ENCODE measurements at places on chromosomes 13 and 19.

DNA sequence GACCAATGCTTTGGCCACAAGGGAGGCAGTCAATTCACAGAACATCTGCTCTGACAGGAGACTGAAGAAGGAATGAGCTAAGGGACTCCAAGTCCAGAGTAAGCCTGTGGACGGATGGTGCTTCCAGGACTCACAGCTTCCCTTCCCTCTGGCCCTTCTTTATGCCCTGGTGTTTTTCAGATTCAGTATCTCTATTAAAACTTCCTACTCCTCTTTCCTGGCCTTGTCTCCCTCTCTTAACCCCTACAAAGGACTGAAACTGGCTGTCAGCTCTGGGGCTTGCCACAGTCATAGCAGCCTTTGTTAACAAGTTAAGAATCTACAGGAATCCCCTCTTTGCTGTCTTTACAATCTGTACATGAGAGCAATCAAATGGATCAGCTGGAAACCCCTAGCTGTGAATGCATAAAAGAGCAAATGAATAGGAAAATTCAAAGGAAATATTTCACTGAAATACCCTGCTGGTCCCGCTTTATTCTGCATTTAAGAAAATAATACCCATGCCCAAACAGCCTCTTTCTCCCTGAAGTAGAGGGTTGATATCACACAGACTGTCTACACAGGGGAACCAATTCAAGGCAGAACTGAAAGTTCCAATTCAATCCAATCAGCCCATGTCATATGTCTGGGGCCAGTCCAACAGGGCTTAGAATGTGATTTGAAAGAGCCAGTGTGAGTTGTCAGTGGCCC, 192.3 kb downstream of the MZT1 start:
- no peak for DNase-seq

- no peak for DNase-seq
These were observed 143.6 kb downstream of the OXGR1 start for GRCh38 chr13:96850538-96851145.

GRCh38 chr13:97559981-97560380, 126.0 kb downstream of the RAP2A start:
- DNase-seq = no peak

- DNase-seq = no peak
These were observed 785.4 kb downstream of the UQCRFS1 start for GRCh38 chr19:28427376-28428083.

DNA sequence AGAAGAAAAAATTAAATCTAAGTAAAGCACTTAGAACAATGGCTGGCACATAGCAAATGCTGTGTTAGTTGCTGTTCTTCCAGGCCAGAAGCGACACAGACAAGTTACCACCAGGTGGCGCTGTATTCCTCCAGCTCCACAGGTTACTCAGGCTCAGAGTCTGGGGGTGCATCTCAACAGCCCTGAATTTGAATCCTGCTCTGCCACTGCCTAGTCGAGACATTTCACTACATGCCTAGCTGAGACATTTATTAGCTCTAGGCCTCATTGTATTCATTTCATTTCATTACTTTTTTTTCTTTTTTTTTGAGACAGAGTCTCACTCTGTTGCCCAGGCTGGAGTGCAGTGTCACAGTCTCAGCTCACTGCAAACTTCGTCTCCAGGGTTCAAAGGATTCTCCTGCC, 16.4 kb upstream of the CYP2B6 start:
- no peak for DNase-seq

- DNase-seq = no peak
These were observed 254.2 kb downstream of the GPC5 start for GRCh38 chr13:91652404-91653301.

- DNase-seq = no peak
These were observed 217.2 kb upstream of the HTR2A start for GRCh38 chr13:47114030-47114429.

- DNase-seq = no peak
These were observed 13.3 kb downstream of the SLC7A1 start for GRCh38 chr13:29582171-29582570.

DNA sequence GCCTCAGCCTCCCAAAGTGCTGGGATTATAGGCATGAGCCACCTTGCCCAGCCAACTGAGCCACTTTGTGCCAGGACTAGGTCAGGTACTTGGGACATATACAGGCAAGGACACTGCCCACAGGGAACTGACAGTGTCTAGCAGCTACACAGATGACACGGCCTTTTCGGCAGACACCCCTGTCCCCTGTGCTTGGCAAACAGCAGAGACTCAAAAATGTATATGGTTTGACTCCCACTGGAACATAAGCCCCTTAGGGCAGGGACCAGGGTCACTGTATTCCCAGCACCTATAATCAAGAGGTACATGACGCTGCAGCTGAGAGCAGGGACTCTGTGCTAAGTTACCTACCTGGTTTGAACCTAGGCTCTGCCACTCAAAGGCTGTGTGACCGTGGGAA, 16.8 kb downstream of the ABCC4 start:
- no peak for DNase-seq

DNA sequence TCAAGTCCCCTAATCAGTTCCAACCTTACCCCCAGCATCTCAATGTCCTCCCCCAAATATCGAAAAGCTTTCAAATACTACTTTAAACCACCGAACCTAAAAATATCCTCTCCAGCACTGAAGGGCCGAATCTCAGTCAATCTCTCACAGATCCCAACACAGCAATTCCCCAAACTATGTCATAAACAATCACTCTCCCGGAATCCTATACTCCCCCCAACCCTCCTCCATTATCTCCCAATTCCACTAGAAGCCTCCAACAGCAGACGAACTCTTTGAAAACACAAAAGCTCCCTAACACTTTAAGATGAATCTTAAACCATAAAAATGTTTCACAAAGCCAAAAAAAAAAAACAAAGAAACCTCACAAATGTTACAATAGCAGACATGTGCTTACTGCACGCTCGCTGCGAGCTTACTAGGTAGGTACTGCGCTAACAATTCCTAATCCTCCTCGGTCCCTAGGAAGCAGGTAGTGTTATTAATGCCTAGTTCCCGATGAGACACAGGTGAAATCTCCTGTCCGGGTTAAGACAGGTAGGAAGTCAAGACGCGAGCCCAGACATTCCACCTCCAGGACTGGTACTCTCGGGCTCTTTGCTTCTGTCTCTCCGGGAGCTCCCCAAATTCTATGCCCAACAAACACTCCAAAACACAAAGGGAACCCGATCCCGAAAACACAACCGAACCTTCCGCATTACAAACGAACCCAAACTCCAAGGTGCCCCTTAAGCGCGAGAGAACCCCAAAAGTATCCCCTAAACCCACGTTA, 14.2 kb downstream of the FBXO46 start:
- no peak for DNase-seq

GRCh38 chr13:38348861-38349389, 726 bp upstream of the UFM1 start:
- DNase-seq = no peak

GRCh38 chr13:72505376-72505775, 222.1 kb downstream of the MZT1 start:
- DNase-seq = no peak

DNA sequence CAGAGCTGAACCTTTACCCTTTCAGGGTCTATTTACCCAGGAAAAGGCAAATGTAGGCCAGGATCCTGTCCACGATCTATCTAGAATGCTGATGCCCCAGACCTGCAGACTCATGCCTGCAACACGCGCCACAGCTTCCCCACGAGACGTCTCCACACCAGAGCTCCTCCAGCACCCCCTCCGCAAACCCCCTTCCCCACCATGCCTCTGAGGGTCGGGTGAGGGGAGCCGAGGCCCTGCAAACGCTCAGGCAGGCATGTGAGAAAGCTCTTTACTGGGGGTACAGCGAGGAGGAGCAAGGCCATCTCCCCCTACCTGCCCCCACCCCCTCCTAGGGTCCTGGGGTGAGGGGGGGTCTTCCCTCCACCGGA, 8.9 kb downstream of the DYRK1B start:
- DNase-seq = no peak

DNA sequence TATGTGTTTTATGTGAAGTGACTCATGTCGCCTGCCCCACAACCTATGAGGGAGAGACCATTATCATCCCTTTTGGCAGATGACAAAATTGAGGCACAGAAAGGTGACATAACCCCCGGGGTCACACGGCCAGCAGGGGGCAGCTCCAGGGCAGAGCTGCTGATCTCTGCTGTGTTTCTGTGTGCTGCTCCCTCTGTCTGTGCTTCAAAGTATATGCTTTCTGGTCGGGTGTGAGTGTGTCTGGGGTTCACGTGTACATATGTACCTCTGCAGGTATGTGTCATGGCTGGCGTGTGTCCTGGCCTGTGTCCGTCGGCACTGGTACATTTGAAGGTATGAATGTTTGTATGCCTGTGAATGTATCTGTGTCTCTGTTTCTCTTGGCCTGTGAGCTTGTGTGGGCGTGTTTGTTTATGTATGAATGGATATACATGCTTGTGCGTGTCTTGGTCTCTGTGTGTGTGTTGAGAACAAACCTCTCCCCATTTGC, 7.1 kb downstream of the LIPE start:
- no peak for DNase-seq

DNA sequence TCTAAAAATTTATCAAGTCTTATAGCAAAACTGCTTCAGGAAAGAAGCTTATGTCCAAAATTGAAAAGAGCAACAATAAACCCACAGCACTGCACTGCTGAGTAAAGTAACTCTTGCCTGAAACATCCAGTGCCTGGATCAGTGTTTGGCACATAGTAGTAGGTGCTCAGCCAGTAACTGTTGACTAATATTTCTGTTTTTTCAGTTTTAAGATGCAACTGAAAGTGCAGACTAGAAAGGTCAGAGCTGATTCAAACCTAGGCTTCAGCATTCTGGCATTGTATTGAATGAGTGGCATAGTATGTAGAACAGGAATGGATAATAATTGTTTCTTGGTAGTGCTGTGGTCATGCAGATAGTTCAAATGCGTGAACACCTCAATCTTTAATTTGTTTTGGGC, 67.6 kb downstream of the UBL3 start:
- DNase-seq = no peak

- DNase-seq = no peak
These were observed 316.2 kb upstream of the KLHL1 start for GRCh38 chr13:70424428-70424827.

- DNase-seq = no peak
These were observed 24.7 kb upstream of the USPL1 start for GRCh38 chr13:30593001-30593400.

GRCh38 chr19:54795758-54796157, 7.7 kb upstream of the KIR2DL4 start:
- no peak for DNase-seq

DNA sequence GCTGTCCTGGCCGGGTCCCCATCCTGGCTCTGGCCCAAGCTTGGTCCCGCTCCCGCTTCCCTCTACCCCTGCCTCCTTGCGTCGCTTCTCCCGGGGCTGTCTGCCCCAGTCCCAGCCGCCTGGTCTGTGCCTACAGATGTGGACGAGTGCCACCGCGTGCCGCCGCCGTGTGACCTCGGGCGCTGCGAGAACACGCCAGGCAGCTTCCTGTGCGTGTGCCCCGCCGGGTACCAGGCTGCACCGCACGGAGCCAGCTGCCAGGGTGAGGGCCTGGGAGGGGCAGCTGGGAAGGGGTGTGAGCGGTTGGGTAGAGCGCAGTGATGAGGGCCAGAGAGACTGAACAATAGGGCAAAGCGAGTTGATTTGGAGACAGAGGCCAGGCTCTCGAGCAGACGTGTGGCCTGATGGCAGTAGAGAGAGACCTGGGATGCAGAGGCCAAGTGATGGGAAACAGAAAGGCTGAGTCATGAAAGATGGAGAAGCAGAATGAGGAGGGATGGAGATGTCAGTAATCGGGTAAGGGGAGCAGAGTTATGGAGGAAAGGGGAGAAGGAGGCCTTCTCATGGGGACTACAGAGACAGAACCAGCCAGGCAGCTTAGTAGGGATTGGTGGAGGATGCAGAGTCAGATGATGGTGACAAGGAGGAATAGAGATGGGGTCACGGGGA, 9.4 kb downstream of the LTBP4 start:
- no peak for DNase-seq

DNA sequence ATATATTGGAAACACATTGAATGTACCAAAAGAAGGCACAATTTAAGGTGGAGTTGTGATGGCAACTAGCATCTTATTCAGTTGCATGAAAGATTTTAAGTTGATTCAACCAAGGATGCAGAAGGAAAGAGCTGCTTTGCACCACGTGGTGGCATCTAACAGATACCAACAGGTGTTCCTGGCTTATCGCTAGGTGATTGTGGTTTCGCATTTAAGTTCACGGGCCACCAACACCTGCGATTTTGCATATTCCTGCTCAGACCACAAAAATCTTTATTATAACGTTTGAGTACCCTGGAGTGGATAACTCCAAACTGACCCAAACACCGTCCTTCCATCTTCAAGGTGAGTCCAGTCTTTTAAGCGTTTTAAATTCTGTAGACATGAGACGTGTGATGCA, 45.3 kb downstream of the RGCC start:
- no peak for DNase-seq

DNA sequence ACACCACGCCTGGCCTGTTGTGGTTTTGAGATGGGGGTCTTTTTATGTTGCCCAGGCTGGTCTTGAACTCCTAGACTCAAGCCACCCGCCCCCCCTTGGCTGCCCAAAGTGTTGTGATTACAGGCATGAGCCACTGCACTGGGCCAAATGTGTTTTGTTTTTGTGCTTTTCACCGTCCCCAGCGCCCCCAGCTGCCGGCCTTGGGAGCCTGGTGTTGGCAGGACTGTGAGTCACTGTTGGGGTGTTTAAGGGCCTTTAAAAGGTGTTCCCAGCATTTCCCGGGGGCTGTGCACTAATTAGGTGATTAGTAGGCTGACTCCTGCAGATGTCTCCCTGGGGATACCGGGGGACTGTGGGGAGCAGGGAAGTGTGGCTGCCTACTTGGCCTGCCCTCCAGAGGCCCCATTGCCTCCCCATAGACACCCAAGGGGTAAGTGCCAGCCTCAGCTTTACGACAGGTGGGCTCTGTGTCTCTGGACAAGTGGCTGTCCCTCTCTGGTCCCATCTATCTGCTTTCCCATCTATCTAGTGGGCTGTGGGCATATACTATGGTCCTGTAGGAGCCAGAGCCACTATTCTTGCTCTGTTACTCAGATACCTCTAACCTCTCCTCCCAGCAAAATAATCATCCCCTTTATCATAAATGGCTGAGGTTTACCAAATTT, 11.8 kb upstream of the TLE5 start:
- DNase-seq = no peak

GRCh38 chr13:63438951-63439350, 2023.3 kb upstream of the PCDH20 start:
- no peak for DNase-seq

DNA sequence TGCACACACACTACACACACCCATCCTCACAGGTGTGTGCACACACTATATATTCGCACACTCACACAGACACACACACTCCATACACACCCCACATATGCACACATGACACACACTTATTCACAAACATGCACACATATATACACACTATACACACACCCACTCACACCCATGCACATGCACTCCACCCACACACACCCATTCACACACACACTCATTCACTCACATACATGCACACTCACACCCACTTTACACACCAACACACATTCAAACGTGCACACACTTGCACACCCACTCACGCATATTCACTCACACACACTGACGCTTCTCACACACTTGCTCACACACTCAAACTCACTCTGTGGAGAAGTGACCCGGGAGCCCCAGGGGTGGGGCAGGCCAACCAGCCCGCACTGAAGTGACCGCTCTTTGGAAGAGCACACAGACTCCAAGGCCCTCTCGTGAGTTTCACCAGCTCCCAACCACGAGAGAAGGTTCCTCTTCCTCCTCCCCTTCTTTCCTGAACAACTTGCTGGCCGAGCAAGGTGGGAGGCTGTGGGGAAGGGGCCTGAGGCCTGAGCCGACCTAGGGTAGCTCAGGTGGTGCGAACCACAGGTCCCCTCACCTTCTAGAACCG, 86.1 kb upstream of the TM9SF2 start:
- no peak for DNase-seq
